ENCODE measurements at places on chromosomes 7 and 10.

GRCh38 chr10:7625836-7626235 lies 40.9 kb downstream of the ITIH5 start:
- no peak for DNase-seq

DNA sequence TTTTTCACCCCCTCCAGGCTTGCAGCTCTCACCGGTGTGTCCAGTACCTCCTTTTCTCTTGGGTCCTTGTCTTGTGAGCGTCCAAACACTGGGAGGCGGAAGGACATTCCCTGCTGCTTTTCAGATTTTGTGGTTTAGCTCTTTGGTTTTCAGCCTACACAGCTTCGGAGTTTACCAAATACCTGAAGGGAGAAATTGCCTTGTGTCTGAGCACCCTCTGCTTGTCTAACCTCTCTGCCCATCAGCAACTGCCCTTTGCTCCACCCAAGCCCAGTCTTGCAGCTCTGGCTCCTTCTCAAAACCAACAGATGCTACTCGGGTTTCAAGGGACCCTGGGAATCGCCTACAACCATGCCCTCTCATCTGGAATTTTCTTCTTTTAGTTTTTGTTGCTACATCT lies 519.1 kb upstream of the IGFBP3 start:
- no peak for DNase-seq

GRCh38 chr10:103850572-103850895 lies 4.8 kb downstream of the SH3PXD2A start:
- DNase-seq, result no peak

GRCh38 chr7:148435715-148436114 lies 154.9 kb upstream of the C7orf33 start:
- no peak for DNase-seq

- peak; percentile 37 for DNase-seq
Measured at GRCh38 chr7:138981332-138982203, at the start of gene KIAA1549. KIAA1549 (minus strand) TSS chr7:138981389; CDS start chr7:138981269, 120 bp downstream.
